SK-N-DZ (cell line): ENCODE measurements at places on chromosomes 3 and 15.

DNA sequence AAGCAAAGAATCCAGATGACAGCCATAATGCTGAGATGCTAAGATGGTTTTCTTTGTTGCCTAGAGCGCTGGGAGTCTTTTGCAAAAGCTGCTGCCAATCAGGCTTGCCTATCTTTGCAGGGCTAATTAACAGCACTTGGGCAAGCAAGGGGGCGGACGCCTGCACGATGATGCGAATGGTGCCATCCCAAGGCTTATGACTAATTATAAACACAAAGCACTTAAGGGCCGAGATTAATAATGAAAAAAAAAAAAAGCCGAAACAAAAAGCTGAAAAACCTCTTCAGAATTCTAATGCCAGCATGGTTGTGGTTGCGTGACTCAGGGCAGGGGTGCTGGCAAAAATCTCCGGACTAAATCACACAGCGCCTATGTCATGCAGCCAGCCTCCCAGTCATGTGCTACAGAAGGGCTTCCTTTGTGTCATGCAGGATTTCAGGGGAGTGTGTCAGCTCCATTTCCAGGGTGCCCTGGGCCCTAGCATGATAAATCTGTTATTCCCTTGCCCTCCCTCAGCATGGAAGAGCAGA, 185.0 kb upstream of the ANKRD28 start:
- no peak for DNase-seq

- no peak for DNase-seq
Measured at GRCh38 chr15:101044625-101045235, 125.6 kb downstream of the LRRK1 start.

DNA sequence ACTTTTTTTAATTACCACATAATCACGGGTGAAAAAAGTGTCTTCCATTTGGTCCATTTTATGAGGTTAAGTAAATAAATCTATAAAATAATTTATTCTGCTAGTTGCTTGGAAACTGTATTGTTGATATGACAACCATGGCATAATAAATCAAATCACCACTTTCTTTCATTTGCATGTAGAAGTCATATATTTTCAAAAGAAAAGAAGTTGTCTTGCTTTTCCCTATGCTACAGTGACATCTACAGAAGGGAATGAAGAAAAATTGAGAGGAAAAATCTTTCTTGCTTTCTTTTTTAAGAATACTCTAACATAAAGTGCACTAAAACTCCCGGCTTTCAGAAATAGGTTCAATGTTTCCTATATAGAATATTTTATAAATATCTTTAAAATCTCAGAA, 228.5 kb downstream of the ZBBX start:
- no peak for DNase-seq

- no peak for DNase-seq
Measured at GRCh38 chr15:80216911-80217310, 35.1 kb downstream of the CTXND1 start.

DNA sequence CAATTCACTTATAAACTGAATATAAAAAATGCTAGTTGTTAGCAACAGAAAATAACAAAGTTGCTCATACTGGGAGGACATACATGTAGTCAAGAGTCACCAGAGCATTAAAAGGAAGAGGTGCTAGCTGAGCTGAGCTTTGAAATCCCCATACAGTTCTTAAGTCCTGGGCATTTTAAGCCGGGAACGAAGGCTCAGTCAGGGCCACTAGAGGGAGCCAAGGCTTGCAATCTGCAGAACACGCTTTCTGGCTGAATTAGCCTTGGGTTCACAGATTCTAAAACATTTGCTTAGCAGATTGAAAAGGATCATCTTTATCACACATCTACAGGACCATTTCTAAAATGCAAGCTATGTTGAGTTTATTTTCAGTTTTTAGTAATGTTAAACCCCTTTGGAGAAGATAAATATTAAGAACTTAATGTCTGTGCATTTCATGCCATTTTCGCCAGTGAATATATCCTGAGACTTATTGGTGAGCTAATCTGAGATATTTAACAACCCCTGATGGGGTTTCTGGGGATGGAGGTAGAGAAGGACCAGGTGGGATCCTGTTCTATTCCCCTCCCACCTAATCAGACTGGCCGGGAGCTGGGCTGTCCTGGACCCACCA, 26.3 kb upstream of the MNS1 start:
- peak; percentile 74 for DNase-seq

GRCh38 chr3:192897005-192897404, 20.7 kb downstream of the MB21D2 start:
- DNase-seq = no peak

GRCh38 chr3:51734572-51734907, 27.7 kb downstream of the GRM2 start:
- DNase-seq = no peak

DNA sequence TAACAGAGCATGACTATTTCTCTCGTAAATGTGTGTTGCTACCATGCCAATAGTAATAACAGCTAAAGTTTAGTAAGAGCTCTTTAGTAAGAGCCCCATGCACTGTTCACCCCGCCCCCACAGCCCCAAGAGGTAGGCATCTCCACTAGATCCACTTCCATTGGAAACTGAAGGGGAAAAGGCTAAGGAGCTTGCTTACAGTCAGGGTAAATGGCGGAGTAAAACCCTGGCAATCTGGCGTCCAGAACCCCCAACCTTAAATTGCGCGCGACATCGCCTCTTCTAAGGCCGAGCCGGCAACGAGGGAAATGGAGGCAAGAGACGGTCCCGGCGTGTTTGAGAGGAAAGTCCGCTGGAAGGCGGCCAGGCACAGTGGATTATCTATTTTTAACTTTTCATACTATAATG, 654 bp upstream of the C3orf38 start:
- no peak for DNase-seq

- no peak for DNase-seq
Measured at GRCh38 chr3:9767418-9767817, 2.3 kb downstream of the CAMK1 start.

DNA sequence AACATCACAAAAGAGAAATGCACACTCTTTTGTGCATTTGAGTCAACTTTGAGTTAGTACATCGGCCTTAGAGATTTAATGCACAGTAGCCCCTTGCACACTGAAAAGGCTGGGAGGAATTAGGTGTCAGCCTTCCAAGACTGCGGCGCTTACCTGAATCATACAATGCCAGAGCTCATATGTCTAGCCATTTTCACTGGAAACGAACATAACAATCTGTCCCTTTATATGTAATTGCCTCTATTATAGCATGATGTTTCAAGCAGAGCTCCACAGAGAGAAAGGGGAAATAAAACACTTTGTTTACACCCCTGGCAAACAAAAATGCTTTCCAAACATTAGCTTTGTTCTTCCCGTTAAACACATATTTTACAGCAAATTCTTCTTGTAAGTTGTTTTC, 315.7 kb upstream of the SLCO3A1 start:
- DNase-seq = no peak

DNA sequence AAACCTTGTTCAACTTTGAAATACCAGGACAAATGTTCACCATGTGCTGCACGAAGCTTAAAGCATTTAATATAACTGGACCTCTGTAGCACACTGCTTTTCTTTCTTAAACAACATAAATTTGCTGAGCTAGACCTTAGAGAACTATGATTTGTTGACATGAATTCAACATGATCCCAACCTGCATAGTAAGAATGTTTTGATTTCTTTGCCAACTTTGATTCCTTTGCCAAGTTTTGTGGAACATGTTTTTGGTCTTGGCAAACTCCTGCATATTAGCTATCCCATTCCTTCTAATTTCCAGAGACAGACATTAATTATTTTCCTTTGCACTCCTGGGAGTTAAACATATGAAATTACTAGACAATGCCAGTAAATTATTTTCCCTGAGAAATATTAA, 197.2 kb upstream of the RBMS3 start:
- no peak for DNase-seq

DNA sequence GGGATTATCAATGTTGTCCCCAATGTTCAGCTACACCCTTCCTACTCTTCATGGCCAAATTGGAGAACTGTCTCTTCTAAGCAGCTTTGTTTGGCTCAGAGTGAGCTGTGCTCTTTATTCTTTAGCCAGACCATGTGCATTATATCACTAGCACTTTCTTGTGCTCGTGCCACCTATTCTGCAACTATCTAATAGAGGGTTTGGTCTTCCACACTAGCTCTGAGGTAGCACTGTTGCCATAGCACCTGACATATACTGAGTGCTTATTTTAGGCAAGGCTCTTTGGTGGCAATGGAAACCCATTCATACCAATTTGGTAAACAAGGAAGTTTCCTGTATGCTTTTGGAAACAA, 394.3 kb upstream of the C2CD4B start:
- no peak for DNase-seq

DNA sequence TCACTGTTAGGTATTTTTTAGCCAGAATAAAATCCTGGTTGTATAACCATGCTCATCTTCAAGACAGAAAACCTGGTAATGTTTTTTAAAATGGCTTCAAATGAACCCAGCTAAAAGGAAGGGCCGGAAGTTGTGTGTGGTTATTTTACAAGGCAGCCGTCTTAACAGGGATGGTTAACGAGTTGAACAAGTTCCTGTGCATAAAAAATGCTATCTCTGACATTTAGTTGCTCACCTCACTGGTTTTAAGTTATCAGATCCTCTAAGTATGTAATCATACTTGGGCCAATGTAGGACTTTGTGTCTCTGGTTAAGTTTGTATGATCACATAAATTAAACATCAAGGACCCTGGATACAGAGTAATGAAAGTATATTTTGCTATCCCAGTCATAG, 2.1 kb downstream of the ATP11B start:
- DNase-seq = no peak

GRCh38 chr3:10085738-10086137, 22.3 kb downstream of the FANCD2OS start:
- DNase-seq = no peak

- DNase-seq = no peak
Measured at GRCh38 chr3:74115906-74116305, 491.2 kb upstream of the PDZRN3 start.

DNA sequence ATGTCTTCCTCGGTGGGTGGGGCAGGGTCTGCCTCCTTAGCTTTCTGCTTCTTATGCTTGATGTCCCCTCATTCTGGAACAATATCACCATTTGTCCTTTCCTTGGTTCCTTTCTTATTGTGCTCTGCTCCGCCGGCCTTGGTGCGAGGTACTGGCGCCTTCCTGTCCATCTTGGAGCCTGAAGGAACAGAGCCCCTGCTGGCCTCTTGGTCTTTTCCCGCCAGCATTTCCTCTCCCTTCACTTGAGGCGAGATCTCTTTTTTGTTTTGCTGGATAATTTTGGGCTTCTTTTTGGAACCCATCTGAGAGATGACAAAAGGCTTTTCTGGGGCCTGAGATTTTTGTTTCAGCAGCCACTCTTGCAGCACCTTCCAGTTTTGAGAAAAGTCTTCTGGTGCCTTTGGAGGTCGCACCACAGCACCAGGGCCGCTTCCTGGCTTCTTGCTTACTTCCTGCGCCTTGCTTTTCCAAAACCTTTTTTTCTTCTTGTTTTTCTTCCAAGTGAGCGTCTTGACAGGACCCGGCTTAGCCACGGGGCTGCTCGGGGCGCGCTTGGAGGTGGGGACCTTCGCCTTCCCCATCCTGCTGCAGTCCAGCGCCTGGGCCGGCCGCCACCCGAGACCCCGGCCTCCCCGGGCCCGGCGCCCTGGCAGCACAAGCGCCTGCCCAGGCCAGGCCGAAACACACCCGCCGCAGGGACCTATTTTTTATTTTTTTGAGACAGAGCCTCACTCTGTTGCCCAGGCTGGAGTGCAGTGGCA, 127.1 kb downstream of the KLF13 start:
- no peak for DNase-seq

DNA sequence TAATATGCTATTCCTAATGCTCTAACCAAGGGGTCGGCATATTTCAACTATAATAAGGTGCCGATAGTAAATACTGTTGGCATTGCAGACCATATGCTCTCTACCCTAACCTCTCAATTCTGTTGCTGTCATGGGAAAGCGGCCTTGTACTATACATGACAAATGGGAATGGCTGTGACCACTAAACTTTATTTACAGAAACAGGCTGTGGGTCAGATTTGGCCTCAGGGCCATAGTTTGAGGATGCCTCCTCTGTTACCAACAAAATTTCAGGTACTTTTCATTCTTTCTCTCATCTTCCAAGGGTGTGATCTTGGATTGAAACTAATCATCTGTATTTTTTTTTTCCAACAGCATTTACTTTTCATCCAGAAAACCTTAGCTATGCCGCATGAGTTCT, 242.0 kb downstream of the MAGI1 start:
- DNase-seq = no peak

GRCh38 chr15:76439542-76439941, 103.0 kb downstream of the ISL2 start:
- no peak for DNase-seq

- no peak for DNase-seq
Measured at GRCh38 chr3:127000119-127000518, 17.2 kb downstream of the PLXNA1 start.

DNA sequence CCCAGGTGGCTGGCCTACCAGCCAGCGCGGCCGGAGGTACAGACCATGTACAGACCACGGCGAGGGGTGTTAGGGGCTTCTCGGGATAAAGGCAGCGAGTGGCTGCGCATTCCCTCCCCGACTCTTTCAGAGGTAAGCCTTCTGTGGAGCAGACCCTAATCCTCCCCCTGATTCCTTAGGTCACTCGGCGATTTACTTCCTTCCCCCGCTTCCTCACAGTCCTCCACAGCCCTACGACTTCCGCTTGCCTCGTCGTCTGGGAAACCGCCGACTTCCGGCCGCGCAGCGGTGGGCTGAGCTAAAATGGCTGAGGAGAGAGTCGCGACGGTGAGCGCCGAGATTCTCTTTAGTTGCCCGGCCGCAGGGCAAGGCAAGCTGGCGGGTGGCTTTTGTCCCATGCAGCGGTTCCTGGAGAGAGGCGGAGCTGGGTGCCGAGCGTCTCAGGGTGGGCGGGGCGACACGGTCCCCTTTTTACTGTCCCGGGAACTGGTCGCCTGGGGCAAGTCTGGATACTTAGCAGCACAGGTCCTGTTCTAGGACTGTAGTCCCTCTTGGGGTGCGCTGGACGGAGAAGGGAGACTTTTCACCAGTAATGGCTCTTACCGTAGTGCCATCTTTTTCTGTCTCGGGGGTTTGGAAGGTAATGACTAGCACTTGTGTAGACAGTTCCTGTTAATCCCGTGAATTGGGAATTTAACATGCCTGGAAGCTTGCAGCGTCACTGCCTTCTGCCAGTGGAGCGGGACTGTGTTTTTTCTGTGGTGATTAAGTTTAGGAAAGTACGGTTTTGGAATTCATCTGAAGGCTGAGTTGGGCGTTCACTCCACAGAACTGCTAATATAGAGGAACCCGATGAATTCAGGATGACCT, at the start of the genes BBS4 and HIGD2B:
Gene BBS4, plus strand, starts transcription at position 283 of the 870 bp plus-strand sequence. Its CDS starts 21 bp downstream, at position 304.
Gene HIGD2B, minus strand, starts transcription at position 258 of the 870 bp plus-strand sequence. CDS start 9,808 bp downstream, outside the sequence.
- DNase-seq = peak; percentile 92

GRCh38 chr15:82165948-82166376, 96.6 kb downstream of the EFL1 start:
- DNase-seq = peak; percentile 4

- peak; percentile 31 for DNase-seq
Measured at GRCh38 chr15:44501768-44502366, 35.1 kb upstream of the EIF3J start.

- DNase-seq = no peak
Measured at GRCh38 chr3:24365168-24365567, 129.5 kb downstream of the THRB start.
